GM12864 (cell line): ENCODE measurements at places on chromosomes 2 and 18.
A peak's percentile ranks its signal among the peaks of the same experiment; 100 is the strongest.

- no peak for DNase-seq
Observed at GRCh38 chr2:71742953-71743601, 289.7 kb downstream of the DYSF start.

- DNase-seq: no peak
Observed at GRCh38 chr2:221753401-221753800, 181.3 kb upstream of the EPHA4 start.

DNA sequence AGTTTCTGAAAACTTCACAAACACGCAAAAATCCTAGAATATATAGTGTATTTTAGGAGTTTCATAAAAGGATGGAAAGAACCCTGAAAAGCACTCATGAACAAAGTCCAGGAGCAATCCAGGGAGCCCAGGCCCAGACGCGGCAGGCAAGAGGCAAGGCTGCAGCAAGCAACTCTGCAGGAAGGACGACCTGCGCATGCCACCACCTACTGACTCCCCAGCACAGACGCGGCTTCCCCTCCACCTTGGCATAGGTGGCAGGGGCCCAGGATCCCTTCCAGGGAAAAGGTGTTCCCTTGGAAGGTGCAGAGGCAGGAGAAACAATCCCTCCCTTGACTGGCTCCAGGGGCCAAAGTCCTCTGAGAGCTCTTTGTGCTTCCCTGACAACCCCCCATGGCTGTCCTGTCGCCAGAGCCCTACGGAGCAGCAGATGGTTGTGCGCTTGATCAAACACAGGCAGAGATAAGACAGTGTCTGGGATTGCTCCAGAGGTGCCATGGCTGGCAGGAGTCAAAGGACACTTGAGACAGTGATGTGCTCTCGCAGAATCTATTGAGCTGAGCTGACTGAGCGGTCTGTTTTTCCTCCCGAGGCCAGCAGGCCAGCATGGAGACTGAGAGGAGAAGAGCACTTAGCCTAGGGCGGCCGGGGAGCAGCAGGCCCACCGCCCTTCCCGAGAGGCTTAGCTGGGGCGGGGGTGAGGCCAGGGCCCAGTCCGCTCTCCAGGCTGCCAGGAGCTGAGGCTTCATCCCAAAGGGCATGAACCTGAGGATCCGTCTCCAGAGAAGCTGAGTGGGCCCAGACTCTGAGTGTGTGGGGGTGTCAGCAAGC is 10.8 kb upstream of the AMER3 start:
- no peak for DNase-seq

DNA sequence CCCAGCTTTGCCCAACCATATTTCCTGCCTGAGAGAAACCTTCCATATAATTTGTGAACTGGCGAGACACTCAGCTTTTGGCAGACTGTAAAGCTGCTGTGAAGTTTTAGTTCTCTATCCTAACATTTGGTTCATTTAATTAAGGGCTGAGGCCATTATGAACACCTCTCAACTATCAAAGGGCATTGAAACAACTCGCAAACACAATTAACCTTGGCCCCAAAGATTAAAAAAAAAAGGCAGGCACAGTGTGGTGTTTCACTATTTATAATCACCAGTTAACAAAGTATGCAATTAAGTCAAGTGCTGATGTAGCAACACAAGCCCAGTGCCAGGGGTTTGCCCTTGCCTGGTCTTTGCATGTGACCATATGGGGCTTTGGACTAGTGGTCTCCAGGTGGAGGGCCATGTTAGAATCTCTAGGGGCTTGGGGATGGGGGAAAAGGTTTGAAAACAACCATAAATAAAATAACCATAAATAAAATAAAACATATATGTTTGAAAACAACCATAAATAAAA is 297.6 kb upstream of the SKOR2 start:
- no peak for DNase-seq

- peak; percentile 40 for DNase-seq
Observed at GRCh38 chr2:173402405-173402974, 47.8 kb downstream of the CDCA7 start.

- no peak for DNase-seq
Observed at GRCh38 chr18:59660786-59661743, 36.2 kb downstream of the CCBE1 start.

DNA sequence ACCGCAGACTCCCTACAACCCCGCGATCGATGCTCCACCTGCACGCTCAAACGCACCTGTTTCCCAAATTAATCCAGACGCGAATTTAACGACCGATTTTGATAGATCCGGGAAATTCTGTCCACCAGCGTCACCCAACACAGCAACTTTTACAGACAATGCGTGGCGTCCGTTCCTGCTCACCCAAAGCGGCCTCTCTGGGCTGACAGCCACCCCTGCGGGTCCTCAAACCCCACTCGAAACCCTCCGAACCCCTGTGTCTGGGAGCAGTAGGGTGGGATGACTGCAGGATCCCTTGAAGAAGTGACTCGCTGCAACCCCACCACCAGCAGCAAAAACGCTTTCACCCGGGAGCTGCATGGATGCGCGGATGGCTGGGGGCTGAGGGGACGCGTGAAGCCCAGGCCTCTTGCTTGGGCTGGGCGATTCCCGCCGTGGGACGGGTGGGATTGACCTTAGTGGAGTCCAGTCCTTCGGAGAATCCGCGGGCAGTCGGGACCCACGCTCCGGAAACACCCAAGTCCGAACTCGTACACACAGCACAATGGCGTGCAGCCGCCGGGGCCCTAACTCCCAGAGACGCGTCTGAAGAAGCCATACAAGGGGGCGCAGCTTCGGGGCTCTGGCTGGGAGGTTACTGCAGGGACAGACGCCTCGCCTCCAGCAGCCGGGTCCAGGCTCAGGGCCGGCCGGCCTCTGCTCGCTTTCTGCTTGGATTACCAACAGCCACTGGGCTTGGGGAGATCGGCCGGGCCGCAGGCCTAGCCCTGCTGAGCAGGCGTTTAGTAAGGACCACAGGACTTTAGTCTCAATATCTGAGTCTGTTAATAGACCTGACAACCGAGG is 31.1 kb upstream of the ATP6V1B1 start:
- DNase-seq: no peak

DNA sequence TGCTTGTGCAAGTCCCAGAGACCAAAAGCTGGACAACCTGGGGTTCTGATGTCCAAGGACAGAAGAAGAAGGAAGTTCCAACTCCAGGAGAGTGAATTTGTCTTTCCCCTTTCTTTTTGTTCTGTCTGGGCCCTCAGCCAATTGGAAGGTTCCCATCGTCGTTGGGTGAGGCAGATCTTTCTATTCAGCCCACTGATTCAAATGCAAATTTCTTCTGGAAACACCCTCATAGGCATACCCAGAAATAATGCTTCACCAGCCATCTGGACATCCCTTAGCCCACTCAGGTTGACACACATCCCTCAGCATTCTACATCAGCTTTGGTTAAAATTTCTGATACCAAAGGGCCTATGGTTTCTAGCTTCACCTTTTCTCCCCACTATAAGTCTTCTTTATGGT is 156.5 kb downstream of the SP3 start:
- DNase-seq: no peak

DNA sequence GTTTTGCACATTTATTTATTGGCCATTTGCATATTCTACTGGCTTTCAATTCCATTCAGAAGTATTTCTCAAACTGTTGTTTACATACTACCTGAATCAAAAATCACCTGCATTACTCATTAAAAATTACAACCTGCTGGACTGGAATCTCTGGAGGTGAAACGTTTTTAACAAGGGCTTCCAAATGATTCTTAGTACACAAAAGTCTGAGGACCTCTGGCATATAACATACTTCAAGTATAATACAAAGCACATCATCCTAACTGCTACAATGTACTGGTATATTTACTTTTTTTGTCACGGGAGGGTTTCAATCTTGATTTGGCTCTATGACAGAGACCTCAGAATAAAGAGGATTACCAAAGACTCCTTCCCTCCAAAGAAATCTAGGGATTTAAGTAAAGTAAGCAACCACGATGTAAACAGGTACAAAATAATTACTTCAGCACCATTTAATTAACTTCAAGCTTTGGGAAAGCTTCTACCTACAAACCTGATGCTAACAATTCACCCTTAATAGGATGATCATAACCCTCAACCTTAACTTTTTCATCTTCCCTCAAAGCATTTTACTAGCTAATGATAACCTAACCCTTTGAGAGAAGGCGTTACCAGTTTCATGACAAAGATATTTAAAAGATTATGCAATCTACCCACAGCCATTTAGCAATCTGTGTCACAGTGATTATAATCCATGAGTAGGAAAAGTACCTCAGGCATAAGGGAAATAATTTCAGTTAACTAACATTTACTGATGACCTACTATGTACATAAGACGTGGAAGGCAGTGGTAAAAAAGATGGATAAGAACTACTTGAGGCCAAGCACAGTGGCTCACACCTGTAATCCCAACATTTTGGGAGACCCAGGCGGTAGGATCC is 24.7 kb downstream of the ATAD2B start:
- DNase-seq: no peak

DNA sequence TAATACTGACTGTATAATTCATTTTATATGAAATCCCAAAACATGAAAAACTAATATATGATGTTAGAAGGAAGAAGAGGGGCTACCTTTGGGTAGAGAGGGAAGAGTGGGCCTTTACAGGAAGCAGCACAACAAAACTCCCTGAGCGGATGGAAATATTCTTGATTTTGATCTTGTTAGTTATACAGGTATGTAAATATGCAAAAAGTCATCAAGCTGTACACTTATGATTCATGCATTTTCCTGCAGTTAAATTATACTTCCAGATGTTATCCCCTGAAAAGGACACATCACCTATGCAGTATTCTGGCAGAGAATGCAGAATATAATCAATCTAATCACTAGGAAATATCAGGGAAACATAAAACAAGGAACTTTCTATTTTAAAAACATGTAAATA is 249.4 kb upstream of the MGAT5 start:
- no peak for DNase-seq

DNA sequence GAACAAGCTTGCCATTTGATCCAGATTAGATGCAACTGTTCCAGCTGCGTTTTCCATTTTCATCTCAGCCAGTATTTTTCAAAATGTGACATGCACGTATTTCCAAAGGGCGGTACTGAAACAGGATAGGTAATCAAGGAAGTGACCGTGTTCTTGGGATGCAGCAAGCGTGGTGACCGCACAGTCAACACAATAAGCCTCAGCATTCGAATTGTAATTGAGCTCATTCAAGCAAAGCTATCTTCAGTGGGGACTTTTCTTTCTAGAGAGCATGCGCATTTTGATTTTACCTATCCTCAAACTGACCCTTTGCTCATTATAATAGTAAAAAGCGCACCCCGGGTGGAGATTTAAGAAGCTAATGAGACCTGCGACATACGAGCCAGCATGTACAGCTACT is 3.4 kb upstream of the ALPP start:
- DNase-seq: no peak

GRCh38 chr18:46566111-46566510 is 90.9 kb downstream of the LOXHD1 start:
- DNase-seq: no peak

DNA sequence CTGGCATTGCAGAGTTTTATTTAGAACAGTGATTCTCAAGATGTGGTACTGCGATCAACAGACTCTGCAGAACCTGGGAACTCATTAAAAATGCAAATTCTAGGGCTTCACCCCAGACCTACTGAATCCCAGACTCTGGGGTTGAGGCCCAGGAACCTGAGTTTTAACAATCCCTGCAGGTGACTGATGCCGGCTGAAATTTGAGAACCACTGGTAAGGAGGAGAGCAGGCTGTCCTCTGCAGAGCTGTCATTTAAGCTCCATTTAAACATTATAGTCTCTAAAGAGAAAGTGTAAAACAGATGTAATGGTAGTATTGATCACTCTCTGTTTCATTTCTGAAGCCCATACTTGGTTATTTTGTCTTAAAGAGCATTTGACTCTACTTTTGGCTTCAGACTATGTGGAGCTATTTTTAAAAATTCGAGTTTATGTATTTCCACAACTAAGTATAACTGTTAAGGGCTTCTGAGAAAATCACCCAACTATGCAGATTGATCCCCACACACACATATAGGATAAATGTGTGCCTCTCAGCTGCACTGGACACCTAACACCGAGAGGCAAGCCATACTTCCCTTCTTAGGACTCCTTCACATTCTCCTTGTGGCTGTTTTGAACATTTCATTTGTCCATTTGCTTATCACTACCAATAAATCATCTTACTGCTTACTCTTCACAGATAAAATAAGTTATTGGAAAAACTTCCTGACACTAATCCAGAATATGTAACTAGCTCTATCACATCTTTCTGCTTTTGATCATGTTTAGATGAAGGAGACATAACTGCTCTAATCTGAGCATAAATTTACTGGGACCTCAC is 487.5 kb downstream of the DLGAP1 start:
- DNase-seq: no peak

DNA sequence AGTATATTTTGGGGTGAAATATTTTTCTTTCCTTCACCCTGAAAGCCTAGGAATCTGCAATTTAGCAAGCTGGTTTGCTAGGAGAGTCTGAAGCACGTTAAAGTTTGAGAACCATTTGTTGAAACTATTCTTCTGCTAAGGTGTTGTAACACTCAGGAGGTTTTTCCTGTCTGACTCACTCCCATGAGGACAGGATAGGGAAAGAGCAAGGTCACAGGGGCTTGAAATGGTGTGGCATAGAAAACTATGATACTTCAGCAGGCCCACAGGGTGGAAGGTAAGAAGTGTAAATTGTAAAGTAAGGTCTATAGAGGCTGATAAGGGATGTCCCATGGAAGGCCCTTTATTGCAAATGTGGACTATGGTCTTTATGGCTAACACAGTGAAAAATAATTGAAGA is 177.7 kb upstream of the ZC3H15 start:
- DNase-seq: no peak

DNA sequence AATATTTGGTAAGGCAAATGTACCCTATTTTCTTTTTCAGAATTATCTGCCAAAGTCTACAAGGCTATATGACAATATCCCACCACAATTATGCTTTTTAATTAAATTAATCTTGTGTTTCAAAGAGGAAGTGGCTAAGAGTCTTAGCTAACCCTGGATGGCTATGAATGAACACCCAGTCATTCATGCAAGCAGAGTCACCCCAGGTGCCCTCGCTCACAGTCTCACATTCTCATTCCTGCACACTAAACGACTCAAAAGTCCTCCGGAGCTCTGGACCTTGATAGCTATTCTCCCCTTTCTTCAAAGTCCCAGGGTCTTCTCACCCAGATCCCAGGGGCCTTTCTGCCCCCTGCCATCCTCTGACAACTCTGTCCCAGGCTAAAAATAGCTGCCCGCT is 42.1 kb upstream of the MRPL19 start:
- no peak for DNase-seq

DNA sequence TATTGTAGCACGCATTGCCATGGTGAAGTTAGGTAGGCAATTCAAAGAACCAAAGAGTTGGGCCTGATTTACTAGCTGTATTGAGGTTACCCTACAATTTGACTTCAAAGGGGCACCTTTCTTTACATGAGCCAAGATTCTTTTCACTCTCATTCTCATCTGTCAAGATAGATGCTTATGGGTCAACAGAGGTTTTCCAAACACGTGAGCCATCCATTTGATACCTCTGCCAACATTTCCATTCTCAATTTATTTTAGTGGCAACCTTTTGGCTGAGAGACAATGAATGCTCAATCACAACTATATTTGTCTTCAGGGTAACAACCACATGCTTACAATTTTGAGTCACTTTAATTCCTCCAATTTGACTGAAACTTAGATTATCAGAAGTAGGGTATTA is 370.6 kb upstream of the CDH20 start:
- no peak for DNase-seq
